ENCODE measurements at places on chromosomes 1 and 21.

GRCh38 chr21:46021978-46022544, 40.5 kb downstream of the COL6A1 start:
- DNase-seq, result no peak

DNA sequence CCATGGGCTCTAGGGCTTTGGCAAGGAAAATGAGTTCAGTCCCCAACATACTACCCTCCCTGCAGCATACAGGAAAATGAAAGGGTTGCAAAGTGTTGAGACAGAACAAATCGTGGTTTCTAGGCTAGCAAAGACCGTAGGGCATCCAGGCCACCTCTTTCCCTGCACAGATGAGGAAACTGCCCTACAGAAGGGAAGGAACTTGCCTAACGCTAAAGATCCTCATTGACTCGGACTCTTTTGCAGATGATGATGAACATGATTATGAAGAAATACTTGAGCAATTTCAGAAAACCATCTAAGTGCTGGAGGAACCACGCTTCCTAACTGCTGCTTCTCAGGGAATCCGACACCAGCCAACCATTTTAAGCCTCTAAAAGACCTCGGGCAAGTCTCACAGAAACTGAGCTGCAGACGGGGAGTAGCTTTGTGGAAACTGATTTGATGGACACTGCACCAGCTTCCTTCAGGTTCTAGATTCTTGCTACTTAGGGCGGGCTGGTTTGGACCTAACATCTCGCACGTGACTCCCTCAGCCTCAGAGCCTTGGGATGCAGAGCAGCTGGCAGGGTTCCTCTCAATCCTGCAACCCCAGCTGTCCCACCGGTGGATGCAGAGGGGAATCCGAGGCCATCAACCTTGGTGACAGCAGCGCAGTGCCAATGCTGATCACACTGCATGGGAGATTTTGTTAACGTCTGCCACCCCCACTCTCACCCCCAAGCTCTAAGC, 13.4 kb downstream of the THEMIS2 start:
- no peak for DNase-seq

DNA sequence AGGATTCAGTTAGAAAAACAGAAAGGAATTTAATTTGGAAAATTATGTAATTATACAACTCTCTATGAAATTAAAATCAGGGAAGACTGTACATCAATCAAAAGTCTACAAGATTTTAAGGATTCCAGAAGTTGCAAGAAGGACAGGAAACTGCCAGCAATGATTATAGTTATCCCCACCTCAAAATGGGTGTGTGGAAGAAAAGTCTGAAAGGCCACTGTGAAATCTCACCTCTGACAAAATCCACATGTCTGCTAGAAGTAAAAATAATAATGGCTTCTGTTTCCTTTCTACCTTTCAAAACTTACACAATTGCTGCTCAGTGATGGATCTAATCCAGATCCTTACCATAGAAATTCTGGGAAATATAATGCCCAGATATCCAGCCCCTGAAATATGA, 708.1 kb upstream of the ADGRL4 start:
- DNase-seq, result no peak

GRCh38 chr1:235078480-235079381, 49.9 kb downstream of the TOMM20 start:
- no peak for DNase-seq

- DNase-seq, result no peak
Observed at GRCh38 chr21:34037009-34037795, 36.2 kb upstream of the MRPS6 start.

GRCh38 chr1:111323231-111323630, 32.6 kb downstream of the CHIA start:
- DNase-seq, result no peak

- no peak for DNase-seq
Observed at GRCh38 chr21:34367320-34367935, 3.6 kb downstream of the KCNE2 start.

DNA sequence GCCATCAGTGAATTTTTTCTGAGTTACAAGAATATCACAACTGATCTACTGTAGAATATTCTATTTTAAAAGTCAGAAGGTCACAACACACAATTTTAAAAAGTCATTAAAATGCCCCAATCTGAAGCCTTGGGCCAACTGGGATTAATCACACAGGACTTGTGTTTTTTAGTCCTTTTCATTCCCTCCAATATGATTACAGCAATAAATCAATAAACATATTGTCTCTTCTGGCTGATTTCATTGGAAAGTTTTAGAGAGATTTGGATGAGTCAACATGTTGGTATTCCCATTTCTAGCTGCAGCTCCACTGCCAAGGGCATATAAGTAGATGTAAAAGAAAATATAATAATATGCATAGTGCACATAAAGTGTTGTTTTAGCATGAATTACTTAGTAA, 85.8 kb downstream of the NIBAN1 start:
- DNase-seq, result no peak

DNA sequence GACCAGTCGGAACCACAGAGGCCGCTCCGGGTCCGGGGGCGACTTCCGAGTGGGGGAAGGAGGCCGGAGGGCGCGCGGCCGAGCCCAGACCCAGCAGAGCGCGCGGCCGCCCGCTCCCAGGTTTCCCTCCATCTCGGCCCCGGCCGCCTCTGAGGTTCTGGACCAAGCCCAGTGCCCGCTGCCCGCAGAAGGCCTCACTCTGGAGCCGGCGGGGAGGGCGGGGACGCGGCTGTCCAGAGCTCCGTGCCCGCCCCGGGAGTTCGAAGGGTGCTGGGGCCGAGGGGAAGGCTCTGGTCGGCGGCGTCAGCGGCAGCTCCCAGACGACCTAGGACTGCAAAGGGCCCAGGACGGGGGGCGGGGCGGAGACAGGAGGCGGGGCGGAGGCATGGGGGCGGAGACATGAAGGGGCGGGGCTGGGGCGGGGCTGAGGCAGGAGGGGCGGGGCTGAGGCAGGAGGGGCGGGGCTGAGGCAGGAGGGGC, 48.0 kb upstream of the SLC19A1 start:
- DNase-seq, result no peak

DNA sequence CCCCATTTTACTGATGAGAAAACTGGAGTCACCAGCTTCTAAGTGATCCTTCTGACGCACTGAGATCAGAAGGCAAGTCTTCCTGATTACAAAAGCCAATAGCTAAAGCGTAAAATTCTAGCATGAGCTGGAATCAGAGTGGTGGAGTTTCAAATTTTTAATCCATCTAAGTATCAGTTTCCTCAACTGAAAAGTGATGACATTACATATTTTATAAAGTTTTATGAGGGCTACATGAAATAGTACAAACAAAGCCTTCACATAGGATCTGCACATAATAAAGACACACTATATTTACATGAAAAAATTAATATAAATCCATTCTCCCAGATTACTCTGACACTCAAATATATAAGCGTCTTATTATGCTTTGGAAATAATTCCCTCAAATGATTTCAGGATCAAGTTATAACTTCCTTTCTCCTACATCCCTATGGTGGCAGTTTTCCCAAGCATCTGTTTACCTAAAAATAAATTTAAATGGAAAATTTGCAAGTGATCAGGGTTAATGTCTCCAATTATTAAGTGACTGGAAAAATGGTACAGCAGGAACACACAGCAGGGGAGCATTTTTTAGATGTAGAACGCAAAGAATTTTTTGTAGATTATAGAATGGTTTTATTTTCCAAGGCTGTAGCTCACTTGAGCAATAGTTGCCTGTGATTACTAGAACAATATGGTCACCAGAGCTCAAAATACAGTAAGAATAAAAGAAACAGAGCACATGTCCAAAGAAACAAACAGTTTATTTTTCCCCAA, 490.4 kb upstream of the C1orf87 start:
- no peak for DNase-seq

DNA sequence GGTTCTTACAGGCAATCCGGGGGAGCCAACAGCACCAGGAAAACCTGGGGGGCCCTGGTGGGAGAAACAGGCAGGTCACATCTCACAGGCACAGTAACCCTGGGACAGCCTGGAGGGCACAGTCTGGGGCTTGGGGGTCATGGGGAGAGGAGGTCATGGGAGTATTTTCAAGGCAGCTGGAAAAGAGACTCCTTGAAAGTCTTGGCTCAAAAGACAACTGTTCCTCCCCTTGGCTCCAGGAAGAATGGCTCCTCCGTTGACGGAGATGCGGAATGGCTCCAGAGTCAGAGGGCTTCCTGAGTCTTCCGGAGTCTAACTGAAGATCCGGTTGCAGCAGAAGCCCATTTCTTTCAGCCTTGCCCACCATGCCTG, 25.9 kb upstream of the PEF1 start:
- DNase-seq, result no peak

- no peak for DNase-seq
Observed at GRCh38 chr1:56123421-56123820, 455.9 kb downstream of the PLPP3 start.

- no peak for DNase-seq
Observed at GRCh38 chr1:154786804-154787570, 83.1 kb downstream of the KCNN3 start.

GRCh38 chr1:185406006-185406690, 89.1 kb upstream of the IVNS1ABP start:
- DNase-seq, result no peak

DNA sequence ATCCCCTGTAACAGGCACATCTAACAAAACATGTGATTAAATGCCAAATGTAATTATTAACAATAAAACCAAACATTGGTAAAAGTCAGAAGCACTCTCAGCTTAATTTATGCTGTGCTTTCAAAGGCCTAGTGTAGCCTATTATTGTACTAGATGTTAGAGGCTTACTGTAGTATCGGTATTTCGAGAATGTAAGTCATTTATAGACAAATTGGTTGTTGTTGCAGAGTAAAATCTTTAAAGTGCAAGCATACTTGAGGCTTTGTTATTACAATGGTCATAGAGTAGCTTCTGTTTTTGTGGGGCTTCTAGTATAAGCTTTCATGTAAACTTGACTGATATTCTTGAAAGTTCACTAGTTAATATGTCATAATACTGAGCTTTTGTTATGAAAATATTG, 965.8 kb downstream of the PLA2G4A start:
- DNase-seq, result no peak

GRCh38 chr1:155715777-155716176, 26.9 kb downstream of the DAP3 start:
- DNase-seq, result no peak

- DNase-seq, result no peak
Observed at GRCh38 chr21:37407719-37408420, 41.3 kb downstream of the DYRK1A start.

GRCh38 chr1:27872802-27873551, 633 bp downstream of the THEMIS2 start:
- no peak for DNase-seq

- no peak for DNase-seq
Observed at GRCh38 chr1:205294934-205295333, 26.6 kb downstream of the NUAK2 start.

DNA sequence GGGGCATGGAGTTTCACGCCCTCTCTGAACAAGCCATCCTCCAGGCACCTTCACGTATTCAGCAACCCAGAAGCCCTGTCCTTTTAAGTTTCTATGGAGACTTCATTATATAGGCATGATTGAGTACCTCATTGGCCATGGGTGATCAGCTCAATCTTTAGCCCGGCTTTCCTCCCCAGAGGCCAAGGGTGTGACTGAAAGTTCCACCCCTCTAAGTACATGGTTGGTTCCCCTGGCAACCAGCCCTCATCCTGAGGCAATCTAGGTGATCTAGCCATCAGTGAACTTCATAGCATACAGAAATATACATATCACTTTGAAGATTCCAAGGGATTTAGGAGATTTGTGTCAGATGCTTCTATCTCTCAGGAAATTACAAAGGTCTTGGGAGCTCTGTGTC, 21.3 kb upstream of the DHX9 start:
- DNase-seq, result no peak

DNA sequence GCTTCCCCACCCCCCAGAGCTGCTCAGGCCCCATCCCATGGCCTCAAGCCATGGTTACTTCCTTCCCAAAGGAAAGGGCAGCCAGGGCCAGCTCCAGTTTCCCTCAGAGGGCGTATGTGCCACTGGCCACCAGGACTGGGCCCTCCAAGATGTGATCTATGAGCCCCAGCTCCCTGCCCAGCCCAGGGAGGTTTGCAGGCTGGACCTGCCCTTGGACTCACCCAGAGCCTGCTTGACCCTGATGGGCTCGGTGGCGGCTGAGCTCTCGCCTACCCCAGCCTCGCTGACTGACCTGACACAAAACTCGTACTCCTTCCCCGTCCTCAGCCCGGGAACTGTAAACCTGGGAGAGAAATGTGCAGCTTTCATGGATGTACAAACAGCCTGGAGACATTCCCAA, 29.6 kb downstream of the MYOM3 start:
- DNase-seq, result no peak

- DNase-seq, result no peak
Observed at GRCh38 chr1:211333906-211334305, 7.3 kb downstream of the TRAF5 start.

DNA sequence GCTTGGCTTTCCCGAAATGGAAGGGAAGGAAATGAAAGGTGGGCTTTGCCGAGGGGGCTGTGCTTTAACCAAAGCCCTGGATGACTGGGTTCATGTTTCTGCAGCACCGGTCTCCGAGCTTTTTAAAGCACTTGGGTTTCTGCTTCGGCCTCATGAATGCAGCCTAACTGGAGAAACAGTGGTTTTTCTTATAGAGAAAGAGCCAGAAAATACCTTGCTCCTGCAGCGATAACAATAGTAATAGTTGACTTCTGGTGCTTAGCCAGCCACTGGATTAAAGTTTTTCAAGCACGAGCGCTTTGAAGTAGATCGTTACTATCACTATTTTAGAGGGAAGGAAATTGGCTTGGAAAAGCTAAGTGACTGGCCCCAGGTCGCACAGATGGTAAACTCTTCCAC, 500 bp upstream of the DOCK7 start:
- no peak for DNase-seq

GRCh38 chr21:8989261-8989711, 1532.1 kb upstream of the TPTE start:
- DNase-seq, result no peak

DNA sequence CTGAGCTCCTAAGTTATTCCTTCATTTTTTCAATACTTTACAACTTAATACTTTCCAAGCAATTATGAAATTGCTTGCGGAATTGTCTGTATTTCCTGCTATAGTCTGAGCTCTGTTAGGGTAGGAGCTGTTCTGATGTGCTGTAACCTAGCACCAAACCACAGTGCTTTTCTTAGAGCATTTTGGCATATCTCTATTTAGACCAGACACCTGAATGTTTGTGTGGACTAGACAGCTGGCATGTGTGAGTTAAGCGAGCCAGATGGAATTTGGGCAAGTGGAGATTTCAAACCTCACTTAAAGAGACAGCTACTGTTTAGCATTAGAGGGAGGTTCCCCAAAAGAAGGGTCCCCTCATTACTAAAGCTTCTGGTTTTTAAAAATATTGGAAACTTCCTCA, 106.1 kb downstream of the RWDD3 start:
- no peak for DNase-seq

DNA sequence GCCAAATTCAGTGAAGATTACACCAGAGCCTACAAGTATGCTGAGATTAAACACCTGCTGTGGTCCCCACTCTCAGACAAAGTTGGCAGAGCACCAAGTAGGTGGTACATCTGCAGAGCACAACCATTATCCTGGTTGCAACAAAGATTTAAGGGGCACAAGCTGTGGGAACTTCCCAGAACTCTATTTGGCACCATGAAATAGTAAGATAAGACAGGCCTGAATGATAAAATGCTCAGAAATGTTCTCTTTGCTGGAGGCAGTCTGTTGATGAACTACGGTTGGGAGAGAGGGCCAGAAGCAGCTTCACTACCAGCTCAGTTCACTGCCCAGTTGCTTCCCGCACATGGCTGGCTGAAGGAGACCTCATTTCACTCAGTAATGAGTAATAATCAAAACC, 19.9 kb downstream of the RPL5 start:
- no peak for DNase-seq

All from nucleus accumbens (tissue), 56 donors.